ENCODE measurements at places on chromosomes 11 and 22. TPM values are rescaled to one million over a fixed set of nuclear protein-coding genes. Genes with fewer than 3 reads are reported as not detected.

DNA sequence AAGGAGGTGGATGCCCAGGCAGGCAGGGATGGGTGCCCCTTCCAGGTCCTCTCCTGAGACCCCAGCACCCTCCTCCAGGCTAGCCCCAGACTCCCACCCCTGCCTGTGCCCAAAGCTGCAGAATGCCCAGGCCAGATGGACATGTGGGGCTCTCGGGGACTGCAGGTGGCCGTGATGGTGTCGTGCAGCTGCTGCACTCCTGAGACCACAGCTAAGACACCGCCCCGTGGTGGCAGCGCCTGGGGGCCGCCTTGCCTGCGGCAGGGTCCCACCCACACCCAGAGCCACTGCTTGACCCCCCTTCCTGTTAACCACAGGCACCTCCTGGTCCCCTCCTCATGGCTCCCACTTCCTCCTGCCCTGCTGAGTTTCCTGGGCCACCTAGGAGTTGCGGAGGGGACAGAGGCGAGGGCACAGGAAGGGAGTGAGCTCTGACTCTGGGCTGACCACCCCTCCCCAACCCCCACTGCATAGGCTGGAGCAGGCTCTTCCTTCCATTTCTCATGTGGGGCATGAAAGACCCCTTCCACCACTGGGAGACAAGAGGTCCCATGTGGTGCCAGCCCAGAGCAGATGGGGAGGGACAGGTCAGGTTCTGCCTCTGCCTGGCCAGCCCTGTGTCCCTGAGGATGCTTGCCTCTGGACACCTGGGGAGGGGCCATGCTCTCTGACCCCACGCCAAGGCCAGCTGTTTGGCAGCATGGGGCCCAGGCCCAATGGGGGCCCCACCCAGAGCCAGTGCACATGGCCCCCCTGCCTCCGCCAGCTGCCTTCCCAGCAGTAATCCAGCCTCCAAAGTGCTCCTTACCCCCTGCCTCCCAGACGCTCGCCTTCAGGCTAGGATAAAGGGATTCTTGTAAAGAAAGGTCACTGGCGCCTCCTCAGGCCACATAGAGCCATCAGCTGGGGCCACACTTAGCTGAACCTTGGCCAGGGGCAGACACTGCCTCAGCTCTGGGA, 29.3 kb downstream of the OSBPL5 start:
- H3K4me3 ChIP-seq: no peak overlapping the region
- H3K4me1 ChIP-seq: peaks cover 68% of the 10 kb centered on the region
- no peak for DNase-seq
- H3K36me3 ChIP-seq: no peaks in the 10 kb centered on the region

The ASRGL1 gene
- 5.6 TPM for total RNA-seq

The FAM227A gene
- total RNA-seq: 0.25 TPM

The PARVA gene
- 51.1 TPM for total RNA-seq

DNA sequence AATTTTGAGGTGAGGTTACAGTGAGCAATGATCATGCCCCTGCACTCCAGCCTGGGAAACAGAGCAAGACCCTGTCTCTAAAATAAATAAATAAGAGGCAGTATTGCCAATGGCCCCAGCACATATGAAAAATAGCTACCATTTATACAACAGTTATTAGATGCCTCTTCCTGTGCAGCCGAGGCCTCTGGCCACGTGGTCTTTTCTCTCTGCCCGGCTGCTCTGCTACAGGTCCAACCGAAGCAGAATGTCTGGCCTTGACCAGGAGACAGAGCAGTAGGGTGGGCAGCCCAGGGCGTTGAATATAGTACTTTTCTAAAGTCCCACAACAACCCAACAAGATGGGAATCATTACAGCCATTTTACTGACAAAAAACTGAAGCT, 12.4 kb upstream of the OAF start:
- H3K4me3 ChIP-seq: no peak overlapping the region
- no peaks in the 10 kb centered on the region for H3K36me3 ChIP-seq
- H3K27ac ChIP-seq: peak overlapping the region; percentile 61
- H3K27me3 ChIP-seq: no peaks in the 10 kb centered on the region
- no peak for DNase-seq

The PSMC3 gene
- 89.6 TPM for total RNA-seq

- no peak for DNase-seq
- no peaks in the 10 kb centered on the region for H3K27me3 ChIP-seq
- no peaks in the 10 kb centered on the region for H3K4me1 ChIP-seq
- H3K4me3 ChIP-seq: no peak overlapping the region
- no peaks in the 10 kb centered on the region for H3K36me3 ChIP-seq
These were observed 11.5 kb upstream of the CASP4 start for GRCh38 chr11:104979839-104980238.

The NELL1 gene
- total RNA-seq: 0.49 TPM

The BDNF gene
- 0.25 TPM for total RNA-seq

The ANGPTL5 gene
- not detected for total RNA-seq

The KRTAP5-9 gene
- total RNA-seq: not detected

GRCh38 chr22:18075101-18075719, 2.6 kb upstream of the PEX26 start:
- H3K4me1 ChIP-seq: peaks cover 31% of the 10 kb centered on the region
- peaks cover 5% of the 10 kb centered on the region for H3K36me3 ChIP-seq
- H3K4me3 ChIP-seq: no peak overlapping the region
- H3K27me3 ChIP-seq: no peaks in the 10 kb centered on the region
- H3K27ac ChIP-seq: peak overlapping the region; percentile 77
- DNase-seq: no peak

The TTC28 gene
- total RNA-seq: 41.7 TPM

DNA sequence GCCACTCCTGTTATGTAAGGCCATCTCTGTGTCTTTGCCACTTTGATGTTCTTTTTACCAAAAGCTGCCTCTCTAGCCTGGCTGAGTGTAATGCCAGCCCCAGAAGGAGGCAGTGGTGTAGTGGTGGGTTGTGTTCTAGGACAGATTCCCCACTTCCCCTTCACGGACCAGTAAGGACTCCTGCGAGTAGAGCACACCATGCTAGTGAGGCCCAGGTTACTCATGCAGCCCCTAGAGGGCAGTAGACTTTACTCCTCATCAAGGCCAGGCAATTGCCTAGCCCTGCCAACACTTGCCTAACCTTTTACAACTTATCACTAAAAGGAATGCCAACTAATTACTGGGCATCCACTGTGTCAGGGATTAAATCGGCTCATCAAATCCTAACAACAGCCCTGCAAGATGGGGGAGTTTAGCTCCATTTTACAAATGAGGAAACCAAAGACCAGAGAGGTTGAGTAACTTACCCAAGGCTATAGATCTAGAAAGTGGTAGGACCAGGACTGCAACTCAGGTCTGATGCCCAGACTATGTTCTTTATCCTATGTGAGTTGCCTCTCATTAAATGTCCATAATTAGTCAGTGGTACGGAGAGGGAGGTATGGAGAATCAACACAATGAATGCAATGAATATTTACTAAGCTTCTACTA, 75.3 kb downstream of the APIP start:
- H3K27ac ChIP-seq: no peak overlapping the region
- H3K4me1 ChIP-seq: no peaks in the 10 kb centered on the region
- no peak for DNase-seq
- H3K27me3 ChIP-seq: no peaks in the 10 kb centered on the region
- no peak overlapping the region for H3K4me3 ChIP-seq
- H3K36me3 ChIP-seq: no peaks in the 10 kb centered on the region

The RAB36 gene
- total RNA-seq: 3.2 TPM

DNA sequence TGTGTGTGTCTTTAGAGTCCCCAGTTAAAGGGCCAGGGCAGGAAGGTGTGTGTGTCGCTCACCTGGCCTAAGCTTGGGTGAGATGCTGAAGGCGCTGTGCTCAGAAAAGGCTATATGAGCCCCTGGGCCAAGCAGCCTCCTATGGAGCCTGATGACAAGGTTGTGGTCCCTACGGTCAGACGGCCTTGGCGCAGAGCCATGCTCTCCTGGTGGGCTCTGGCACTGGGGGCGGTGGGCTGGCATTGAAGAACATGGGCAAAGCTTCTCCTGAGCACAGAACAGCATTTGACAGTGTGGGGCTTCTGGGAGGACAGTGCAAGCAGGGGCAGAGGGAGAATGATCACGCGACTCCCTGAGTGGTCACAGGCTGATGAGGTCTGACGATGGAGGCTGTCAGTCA, 10.7 kb upstream of the LRRC10B start:
- H3K4me3 ChIP-seq: no peak overlapping the region
- no peak overlapping the region for H3K27ac ChIP-seq
- DNase-seq: no peak
- H3K27me3 ChIP-seq: no peaks in the 10 kb centered on the region

DNA sequence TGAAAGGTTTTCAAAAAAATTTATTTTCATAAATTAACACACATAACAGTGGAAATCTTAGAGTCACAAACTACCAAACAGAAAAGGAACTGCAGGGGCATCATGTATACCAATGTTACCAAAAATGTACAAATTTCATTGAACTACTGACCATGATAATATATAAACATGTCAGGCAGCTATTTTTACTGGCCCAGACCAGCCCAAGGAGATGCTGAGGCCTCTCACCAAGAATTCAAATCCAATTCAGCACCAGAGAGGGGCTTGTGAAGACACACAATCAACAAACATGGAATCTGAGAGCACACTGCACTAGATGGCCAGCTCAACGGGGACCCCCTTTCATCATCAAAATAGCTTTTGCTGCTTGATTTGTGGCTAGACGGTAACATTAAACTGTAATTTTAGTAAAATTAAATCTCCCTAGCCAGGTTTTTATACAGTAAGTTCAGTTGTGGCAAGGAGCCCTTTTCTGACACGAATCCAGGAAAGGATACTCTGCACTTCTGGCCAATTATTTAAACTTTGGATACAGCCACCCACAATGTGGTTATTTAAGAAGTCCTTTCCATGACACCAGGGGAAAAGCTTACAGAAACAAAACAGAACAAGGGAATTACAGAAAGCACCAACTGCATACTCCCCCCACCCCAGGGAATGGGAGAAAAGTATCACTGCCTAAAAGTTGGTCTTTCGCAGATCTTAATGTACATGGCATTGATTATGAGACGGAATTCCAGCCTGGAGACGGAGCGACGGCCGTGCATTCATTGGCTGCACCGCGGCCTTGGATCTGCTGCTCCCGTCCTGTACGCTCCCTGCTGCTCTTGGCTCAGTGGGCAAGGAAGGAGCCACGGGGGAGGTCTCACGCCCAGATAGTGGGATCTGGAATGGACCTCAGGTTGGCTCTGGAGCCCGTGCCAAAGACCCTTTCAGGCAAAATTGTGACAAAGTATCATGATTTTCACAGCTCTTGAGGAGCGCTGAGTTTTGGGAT, 19.6 kb upstream of the PISD start:
- H3K4me3 ChIP-seq: no peak overlapping the region
- peak overlapping the region; percentile 43 for H3K27ac ChIP-seq
- peaks cover 25% of the 10 kb centered on the region for H3K36me3 ChIP-seq
- DNase-seq: no peak
- no peaks in the 10 kb centered on the region for H3K27me3 ChIP-seq

The NPTXR gene
- 9.3 TPM for total RNA-seq

GRCh38 chr11:128603752-128604414, 16.5 kb upstream of the ETS1 start:
- H3K36me3 ChIP-seq: no peaks in the 10 kb centered on the region
- H3K4me3 ChIP-seq: no peak overlapping the region
- no peak for DNase-seq
- H3K4me1 ChIP-seq: no peaks in the 10 kb centered on the region
- H3K27me3 ChIP-seq: no peaks in the 10 kb centered on the region

GRCh38 chr11:95547186-95547585, 242.4 kb downstream of the FAM76B start:
- DNase-seq: no peak
- no peaks in the 10 kb centered on the region for H3K4me1 ChIP-seq
- no peaks in the 10 kb centered on the region for H3K27me3 ChIP-seq

- H3K4me1 ChIP-seq: no peaks in the 10 kb centered on the region
- no peaks in the 10 kb centered on the region for H3K27me3 ChIP-seq
- H3K4me3 ChIP-seq: no peak overlapping the region
- no peak for DNase-seq
- no peaks in the 10 kb centered on the region for H3K36me3 ChIP-seq
- H3K27ac ChIP-seq: no peak overlapping the region
These were observed 221.2 kb downstream of the SBF2 start for GRCh38 chr11:10072841-10073240.

- no peak for DNase-seq
- H3K4me1 ChIP-seq: no peaks in the 10 kb centered on the region
- H3K27me3 ChIP-seq: no peaks in the 10 kb centered on the region
- H3K36me3 ChIP-seq: no peaks in the 10 kb centered on the region
- H3K4me3 ChIP-seq: no peak overlapping the region
These were observed 430.6 kb downstream of the MIAT start for GRCh38 chr22:27088026-27088425.

The MPZL3 gene
- total RNA-seq: 9.1 TPM

The GDPD4 gene
- total RNA-seq: not detected

DNA sequence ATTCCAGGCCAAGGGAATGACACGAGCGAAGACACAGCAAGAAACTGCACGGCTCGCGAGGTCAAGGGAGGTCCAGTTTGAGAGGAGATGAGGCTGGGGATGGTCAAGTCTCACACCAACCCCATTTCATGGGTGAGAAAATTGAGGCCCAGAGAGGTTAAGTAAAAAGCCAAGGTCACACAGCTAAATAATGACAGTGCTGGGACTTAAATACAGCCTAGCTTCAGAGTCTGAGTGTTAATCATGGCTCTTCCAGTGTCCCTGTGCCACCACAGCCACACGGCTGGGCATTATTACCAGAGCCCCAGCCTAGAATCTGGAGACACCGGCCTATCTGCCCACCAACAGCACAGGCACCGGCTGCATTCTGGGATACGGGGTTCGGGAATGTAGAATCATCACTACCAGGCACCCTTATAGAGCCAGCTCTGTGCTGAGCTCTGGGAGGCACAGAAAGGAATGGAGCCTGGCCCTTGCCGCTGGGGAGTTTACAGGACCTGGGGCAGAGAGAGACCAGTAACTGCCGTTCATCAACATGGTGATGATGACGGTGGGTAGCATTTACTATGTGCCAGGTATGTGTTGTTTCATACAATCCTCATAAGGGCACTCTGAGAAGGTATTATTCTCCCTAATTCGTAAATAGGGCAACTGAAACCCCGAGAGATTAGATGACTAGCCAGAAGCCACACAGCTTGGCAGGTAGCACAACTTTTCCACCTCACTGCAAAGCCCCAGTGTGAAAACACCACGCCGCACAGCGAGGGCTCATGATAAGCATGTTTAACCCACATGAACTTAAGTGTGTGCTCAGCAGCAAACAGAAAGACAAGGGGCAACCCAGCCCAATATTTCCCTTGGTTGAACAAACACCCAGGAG, 51.8 kb downstream of the CD6 start:
- H3K27me3 ChIP-seq: no peaks in the 10 kb centered on the region
- no peak overlapping the region for H3K27ac ChIP-seq
- no peaks in the 10 kb centered on the region for H3K4me1 ChIP-seq
- no peaks in the 10 kb centered on the region for H3K36me3 ChIP-seq
- DNase-seq: no peak
- no peak overlapping the region for H3K4me3 ChIP-seq

DNA sequence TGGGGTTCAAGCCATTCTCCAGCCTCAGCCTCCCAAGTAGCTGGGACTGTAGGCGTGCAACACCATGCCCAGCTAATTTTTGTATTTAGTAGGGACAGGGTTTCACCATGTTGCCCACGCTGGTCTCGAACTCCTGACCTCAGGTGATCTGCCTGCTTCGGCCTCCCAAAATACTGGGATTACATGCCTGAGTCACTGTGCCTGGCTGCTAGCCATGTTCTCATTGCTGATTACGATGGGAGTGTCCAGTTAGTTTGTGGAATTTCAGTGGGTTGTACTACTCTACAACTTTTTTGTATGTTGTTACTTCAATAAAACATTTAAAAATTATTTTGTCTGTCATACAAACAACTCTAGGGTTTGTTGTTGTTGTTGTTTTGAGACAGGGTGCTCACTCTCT, 4.8 kb upstream of the VPS11 start:
- H3K4me1 ChIP-seq: peaks cover 29% of the 10 kb centered on the region
- no peak overlapping the region for H3K27ac ChIP-seq
- DNase-seq: no peak

GRCh38 chr22:28442264-28442710, 237.4 kb downstream of the TTC28 start:
- peaks cover 46% of the 10 kb centered on the region for H3K4me1 ChIP-seq
- H3K4me3 ChIP-seq: peak overlapping the region; percentile 57
- H3K36me3 ChIP-seq: no peaks in the 10 kb centered on the region

All from vagina (tissue), 2 donors.